ENCODE measurements at places on chromosomes 1 and 21.

DNA sequence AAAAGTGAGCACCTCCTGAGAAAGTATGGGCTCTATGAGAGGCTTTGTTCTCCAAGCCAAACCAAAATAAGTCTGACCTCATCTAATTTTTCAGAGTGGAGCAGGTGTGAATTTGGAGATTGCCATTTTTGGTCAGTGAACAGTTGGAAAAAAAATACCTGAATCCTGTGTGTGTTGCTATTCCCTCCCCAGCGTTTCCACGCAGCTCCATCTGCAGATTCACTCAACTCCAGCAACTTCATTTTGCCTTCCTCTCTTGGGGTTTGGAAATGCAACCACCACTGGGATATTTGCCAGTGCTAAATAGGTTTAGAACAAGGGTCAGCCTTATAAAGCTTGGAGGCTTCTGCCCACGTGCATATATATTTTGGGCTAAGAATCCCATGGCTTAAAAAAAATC is 11.2 kb downstream of the CASQ2 start:
- DNase-seq, result no peak

- DNase-seq, result no peak
Observed at GRCh38 chr1:30750731-30751291, 6.8 kb downstream of the LAPTM5 start.

DNA sequence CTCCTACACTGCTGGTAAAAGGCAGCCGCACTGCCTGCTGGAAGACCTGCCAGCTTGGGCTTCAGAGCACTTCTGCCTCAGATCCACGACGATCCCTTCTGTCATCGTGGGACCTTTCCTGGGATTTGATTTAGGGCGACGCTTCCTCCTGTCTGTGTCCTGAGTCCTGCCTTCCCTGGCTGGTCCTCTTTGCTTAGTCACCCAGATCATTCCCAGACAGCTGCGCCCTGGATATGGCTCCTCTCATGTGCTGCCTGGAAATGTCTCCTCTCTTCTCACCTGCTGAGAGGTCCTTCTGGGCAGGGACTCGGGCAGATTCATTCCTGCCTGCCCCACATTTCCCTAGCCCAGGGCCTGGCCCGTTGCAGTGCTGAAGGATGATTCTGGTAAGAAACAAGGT is 72.4 kb upstream of the POU3F1 start:
- DNase-seq, result no peak

GRCh38 chr1:27074175-27074780 is 61.6 kb upstream of the TENT5B start:
- DNase-seq, result no peak

DNA sequence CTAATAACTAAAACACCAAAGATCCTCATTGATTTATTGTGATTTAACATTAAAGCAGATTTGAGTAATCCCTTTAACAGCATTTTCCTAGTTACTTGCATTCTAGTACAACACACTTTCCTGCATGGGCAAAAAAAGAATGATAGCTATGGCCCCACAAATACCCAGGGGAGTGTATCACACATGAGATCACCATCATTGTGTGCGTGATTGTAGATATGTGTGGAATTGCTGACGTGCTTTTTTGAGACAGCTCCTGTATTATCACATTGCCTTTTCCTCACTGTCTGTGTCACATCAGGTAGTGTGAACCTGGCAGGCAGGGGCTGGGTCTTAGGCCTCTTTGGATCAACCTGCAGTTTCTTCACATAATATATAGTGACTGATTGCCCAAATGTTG is 48.5 kb upstream of the SAMD13 start:
- no peak for DNase-seq

DNA sequence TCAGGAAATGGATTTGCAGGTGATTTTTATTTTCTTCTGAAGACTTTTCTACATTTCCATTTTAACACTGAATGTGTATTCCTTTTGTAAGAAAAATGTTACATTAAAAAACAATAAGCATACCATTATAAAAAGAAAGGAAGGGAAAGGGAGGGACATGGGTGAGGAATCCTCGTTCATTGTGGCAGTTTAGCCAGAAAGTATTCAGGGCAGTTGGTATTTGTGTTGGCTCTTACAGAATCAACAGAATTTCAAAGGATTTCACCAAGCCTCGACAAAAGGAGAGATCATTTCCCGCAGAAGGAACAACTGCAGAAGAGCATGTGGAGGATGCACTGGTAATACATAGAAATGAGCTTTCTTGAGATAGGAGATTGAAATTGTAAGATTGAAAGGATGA is 35.0 kb downstream of the PLD5 start:
- no peak for DNase-seq

DNA sequence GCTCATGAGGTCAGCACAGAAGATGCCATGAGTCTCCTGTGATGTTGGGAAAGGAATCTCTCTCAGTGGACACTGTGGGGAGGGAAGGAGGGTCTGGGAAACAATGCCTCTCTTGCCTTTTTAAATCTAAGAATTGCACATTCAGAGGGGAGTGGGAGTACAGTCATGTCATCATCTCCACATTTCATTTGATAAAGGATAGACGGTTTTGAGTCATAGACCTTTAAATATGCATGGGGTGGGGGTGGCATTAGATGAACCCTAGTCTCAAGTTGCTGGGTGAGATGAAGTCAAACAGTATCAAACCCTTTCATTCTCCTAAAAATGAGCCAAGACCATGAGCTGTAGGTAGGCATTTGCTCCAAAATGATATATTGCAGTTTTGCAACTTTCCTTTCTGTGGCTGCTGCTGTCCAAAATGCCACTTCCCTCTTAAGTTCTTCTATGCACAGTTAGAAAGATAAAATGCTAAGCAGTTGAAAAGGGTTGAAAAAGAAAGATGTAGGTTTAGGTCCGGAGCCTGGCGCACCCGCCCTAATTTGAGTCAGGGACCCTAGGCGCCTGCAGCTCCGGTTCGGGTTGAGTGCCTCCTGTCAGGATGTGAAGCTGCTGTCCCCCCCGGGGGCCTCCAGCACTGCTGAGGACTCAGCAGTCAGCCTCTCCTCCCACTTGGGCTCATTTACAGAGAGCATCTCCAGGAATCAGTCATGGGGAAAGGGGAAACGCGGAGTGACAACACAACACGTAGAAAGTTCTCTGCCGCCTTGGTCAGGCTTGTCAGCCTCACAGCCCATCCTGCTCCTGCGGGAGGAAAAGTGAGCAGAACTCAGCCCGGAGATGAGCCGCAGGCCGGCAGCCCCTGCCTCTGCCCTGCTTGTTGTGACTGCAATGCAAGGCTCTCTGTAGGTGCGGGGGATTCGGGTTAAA is 479.3 kb upstream of the RUNX1 start:
- no peak for DNase-seq

- DNase-seq, result no peak
Observed at GRCh38 chr1:28064064-28064463, 24.3 kb downstream of the EYA3 start.

- DNase-seq, result no peak
Observed at GRCh38 chr1:53689736-53690326, 49.1 kb downstream of the GLIS1 start.

- no peak for DNase-seq
Observed at GRCh38 chr1:187054862-187055757, 226.4 kb downstream of the PLA2G4A start.

- no peak for DNase-seq
Observed at GRCh38 chr1:226351709-226352108, 42.7 kb upstream of the LIN9 start.

- no peak for DNase-seq
Observed at GRCh38 chr1:104132382-104132973, 382.8 kb downstream of the AMY1C start.

DNA sequence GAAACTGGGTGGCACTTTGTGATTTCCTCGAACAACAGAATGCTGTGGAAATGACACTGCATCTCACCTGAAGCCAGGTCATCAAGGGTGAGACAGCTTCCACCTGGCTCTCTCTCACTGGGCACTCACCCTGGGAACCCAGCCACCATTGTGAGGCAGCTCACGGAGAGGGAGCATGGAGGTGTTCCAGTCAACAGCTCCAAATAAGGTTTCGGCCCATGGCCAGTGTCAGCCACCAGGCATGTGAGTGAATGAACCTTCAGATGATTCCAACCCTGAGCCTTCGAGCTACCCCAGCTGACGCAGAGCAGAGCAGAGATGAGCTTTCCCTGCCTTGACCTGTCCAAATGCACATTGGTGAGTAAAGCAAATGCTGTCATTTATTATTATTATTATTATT is 58.1 kb downstream of the SYDE2 start:
- no peak for DNase-seq

DNA sequence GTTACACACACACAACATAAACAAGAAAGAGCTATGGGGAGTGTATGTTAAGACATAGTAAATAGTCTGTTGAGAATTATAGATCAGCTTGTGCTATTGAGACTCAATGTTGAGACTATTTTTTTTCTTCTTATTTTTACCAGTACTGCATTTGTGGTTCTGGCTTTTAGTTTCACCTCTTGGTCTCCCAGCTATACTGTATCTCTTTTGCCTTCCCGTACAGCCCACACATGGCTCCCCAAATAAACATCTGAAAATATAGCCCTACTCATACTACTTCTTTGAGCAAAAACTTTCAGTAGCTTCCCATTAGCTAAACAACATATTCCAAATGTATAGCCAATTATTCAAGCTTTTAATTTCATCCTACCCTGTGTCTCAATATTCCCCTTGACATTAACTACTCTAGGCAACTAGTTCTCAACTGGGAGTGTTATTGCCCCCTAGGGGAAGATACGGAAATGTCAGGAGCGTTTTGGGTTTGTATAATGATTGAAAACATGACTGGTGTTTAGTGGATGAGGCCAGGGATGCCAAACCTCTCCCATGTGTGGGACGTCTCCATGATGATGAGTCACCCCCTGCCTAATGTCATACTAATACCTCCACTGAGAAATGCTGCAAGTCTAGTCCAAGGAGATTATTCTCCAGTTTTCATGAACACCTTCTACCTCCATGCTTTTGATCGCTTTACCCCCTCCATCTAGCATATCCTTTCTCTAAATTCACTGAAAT is 6.8 kb downstream of the RPE65 start:
- DNase-seq, result peak; percentile 46

- DNase-seq, result no peak
Observed at GRCh38 chr1:53196017-53196484, 573 bp upstream of the CPT2 start.

- no peak for DNase-seq
Observed at GRCh38 chr1:81809808-81810207, 9.1 kb downstream of the ADGRL2 start.

All from GM04504 (cell line).